ENCODE measurements at places on chromosomes 16 and 17.

- DNase-seq, result peak; percentile 8
Measured at GRCh38 chr17:19578545-19578944, 44.9 kb downstream of the SLC47A1 start.

DNA sequence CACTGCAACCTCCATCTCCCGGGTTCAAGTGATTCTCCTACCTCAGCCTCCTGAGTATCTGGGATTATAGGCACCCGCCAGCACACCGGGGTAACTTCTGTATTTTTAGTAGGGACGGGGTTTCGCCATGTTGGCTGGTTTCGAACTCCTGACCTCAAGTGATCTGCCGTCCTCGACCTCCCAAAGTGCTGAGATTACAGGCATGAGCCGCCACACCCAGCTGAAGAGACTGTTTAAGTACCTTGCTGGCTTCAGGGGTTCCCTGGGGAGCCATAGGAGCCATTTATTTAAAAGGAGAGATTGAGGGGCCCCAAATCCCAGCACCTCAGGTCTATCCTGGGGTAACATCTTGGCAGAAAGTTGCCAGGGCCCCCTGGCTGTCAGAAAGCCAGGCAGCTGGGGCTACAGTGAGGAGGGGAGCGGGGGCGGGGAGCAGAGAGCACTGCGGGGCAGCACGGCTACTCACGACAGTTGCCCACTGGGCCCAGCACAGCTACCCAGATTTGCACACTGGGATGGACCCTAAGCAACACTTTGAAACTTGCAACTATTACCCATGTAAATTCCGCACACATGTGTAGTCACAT lies 1.6 kb downstream of the SNAI3 start:
- no peak for DNase-seq

DNA sequence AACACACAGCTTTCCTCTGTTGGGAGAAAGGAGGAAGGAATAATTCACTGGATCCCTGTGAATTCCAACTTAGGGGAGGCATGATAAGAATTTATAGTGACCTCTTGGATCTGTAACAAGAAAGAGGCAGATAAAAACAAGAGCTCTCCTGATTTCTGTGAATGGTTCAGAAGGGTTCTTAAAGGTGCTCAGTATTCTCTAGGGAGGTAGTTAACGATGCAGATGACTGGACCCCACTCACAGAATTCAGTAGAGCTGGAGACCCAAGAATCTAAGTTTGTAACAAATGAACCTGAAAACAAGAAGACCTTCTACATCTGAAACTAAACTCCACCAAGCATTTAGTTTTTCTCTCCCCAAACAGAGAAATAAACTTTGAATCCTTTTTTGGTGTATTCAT lies 8.6 kb downstream of the ZNRF1 start:
- DNase-seq, result no peak

GRCh38 chr17:7523033-7523432 lies 25.8 kb upstream of the TNFSF12 start:
- peak; percentile 56 for DNase-seq

DNA sequence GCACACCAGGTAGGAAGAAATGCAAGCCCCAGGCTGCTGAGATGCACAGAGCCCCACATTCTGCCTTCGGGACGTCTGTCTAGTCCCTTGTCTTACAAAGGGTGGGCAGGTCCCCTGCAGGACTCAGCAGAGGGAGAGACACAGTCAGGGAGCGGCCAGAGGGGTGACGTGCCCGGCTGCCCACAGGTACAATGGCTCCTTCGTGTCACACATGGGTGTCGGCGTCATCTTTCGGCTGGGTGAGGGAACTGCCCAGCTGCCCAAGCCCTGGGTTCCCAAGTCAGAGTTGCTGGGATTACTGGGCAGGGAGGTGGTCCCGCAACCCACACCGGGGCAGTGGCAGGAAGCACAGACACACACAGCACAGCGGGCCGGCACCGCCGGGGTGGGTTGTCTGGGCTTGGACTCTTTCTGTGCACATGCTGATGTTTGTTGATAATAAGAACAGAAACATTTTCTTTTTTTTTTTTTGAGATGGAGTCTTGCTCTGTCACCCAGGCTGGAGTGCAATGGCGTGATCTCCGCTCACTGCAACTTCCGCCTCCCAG lies 80.6 kb downstream of the JPH3 start:
- no peak for DNase-seq
